ENCODE measurements at places on chromosomes 3 and 15.

- no peak for DNase-seq
These were observed 48.3 kb downstream of the MITF start for GRCh38 chr3:69787436-69788168.

DNA sequence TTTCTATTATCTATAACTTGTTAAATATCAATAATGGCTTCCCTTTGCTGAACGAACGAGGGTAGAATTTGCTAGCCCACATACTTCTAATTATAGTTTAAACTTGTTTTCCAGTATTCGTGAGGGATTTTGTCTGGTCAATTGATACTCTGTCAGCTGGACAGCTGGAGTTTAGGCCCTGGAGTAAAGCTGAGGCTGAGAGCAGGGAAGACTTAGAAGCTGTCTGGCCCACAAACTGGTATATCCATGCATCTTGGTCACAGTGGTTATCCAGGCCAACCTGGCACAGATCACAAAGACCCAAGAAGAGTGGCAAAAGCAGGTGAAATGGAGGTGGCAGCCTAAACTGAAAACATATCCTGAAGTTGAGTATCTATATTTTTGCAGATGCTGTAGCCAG, 19.3 kb downstream of the ARHGAP31 start:
- DNase-seq = no peak

DNA sequence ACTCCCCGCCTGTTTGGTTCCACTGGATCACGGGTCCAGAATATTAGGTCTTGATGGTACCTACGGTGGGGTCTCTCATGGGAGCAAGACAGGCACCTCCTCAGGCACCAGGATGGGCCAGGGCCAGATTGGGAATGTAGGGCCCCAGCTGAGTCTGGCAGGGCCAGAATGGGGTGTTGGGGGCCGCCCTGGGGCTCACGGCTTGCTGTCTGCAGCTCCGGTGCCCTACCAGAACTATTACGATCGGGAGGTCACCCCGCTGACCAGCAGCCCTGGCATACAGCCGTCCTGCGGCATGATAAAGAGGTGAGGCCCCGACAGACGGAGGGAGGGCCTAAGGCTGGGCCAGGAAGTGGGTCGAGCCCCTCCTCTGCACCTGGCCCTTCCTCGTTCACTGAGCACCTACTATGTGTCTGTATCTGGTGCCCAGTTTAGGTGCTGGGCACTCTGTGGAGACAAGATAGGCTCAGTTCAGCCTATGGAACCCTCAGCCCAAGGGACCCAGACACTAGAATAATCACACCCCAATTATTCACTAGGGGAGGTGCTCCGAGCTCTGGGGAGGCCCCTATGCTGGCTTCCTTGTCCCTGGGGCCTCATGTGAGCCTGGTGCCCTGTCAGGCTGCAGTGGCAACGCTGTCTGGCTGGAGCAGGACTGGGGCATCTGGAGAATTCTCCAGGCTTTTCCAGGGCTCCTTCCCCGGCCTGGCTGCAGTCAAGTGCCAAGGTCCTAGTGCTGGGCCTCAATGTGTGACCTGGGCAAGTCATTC, 37.9 kb downstream of the PSTPIP1 start:
- DNase-seq = no peak

- DNase-seq = no peak
These were observed 14.1 kb downstream of the ST3GAL6 start for GRCh38 chr3:98777286-98777685.

GRCh38 chr15:58058729-58059128, 6.8 kb downstream of the ALDH1A2 start:
- no peak for DNase-seq

GRCh38 chr15:100190675-100191074, 151.1 kb downstream of the ADAMTS17 start:
- no peak for DNase-seq

DNA sequence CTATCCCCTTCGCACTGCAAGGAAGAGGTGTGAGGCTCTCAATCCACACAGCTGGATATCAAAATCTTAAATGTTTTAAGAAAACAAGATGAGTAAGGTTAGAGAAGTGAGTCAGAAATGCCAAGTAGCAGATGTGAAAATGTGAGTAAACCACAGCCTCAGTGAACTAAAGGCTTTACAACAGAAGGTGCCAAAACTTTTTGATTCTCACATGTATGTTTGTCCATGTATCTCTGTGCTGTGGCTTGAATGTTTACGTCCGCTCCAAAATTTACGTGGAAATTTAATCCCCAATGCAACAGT, 126.8 kb upstream of the PFN2 start:
- DNase-seq = no peak

DNA sequence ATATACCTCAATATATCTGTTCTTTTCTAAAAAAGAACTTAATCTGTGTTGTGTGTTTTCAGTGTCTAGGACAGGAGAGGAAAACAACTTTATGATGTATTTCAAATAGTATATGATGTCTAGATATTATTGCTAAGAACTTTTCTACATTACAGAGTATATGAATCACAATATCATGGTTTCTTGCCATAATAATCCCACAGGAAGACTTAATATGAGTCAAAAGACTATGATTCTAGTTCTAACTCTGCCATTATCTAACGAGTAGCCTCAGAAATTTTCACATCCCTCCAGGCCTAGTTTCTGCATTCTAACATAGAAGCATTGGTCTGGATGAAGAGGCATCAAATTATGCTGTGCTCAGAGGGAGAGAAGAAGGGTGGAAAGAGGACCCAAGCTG, 107.7 kb upstream of the SPRED1 start:
- DNase-seq = no peak

- DNase-seq = no peak
These were observed 328.3 kb downstream of the PLCL2 start for GRCh38 chr3:17213102-17213501.

GRCh38 chr3:32180141-32180784, 58.2 kb upstream of the CMTM8 start:
- DNase-seq = no peak

DNA sequence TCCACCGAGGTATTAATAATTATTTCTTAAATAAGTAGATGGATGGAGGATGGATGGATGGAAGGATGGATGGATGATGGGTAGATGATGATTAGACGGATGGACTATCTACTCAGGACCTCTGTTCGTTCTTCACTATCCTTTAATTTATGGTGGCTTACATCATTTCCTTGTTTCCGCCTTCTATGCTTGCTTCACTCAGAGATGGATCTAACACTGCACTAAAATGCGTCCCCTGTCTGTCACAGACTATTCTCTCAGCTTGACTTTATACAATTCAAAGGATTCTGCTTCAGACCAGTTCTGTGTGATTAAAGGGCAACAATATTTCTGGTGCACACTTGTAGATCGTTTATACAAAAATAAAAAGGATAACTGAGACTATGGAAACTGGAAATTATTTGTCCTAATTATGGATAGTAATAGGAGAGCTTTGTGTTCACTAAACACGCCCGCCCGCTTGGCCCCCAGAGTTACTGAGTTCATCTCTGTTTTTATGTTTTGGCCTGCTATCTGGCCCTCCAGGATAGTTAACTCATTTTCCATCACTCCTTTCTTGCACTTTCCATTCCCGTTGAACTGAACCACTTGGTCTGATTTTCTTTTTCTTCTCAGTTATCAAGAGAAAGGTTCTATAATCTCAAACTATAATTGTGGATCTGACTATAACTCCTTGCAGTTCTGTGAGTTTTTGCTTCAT, 41.4 kb upstream of the CA12 start:
- DNase-seq = no peak

GRCh38 chr3:107921038-107921437, 169.8 kb downstream of the CD47 start:
- DNase-seq = no peak

GRCh38 chr3:172224560-172225214, 185.3 kb downstream of the FNDC3B start:
- no peak for DNase-seq

GRCh38 chr3:2650746-2651145, 459.4 kb downstream of the IL5RA start:
- no peak for DNase-seq
